Stromal cell of bone marrow (primary cell): ENCODE measurements at places on chromosomes 12 and 14.

GRCh38 chr12:96500693-96501092 is 11.3 kb downstream of the CFAP54 start:
- no peak for DNase-seq

DNA sequence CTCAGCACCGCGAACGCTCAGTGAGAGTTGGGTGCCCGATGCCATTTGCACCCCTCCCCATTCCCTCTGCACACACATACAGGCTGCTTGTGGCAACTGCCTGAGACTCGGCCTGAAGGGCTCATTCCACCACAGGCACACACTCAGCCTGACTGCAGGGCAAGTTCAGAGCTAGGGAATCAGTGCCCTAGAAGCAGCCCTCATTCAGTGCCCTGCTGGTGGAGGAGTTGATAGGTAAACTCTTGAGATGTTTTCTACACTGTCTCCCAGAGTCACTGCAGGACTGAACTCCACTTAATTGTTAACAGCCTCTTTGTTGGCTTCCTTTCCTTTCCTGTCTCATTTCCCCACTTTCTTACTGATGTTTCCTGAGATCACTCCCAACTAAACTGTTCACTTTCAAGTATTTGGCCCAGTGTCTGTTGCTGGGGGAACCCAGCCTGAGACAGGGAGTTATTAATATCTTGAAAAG is 16.9 kb downstream of the PPP1R36 start:
- DNase-seq: peak; percentile 26

GRCh38 chr14:37900561-37900960 is 305.1 kb downstream of the TTC6 start:
- DNase-seq: no peak

GRCh38 chr14:26444822-26445221 is 153.0 kb downstream of the NOVA1 start:
- DNase-seq: no peak

GRCh38 chr12:131046813-131047788 is 93.4 kb downstream of the ADGRD1 start:
- DNase-seq: no peak

DNA sequence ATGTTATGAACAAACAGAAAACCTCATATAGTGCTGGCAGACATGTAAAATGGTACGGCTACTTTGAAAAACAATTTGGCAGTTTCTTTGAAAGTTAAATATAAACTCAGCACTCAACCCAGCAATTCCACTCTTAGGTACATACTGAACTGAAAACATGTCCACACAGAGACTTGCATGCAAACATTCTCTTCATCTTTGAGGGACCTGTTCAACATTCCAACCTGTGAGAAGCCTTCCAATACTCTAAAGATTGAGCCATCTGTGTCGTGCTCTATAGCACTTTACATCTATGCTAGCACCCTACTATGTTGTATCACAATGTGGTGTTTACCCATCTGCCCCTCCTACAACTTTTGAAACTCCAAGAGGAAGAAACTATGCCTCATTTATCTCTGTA is 79.3 kb downstream of the DNAI7 start:
- no peak for DNase-seq

GRCh38 chr14:79451601-79452000 is 759.7 kb downstream of the DIO2 start:
- no peak for DNase-seq

DNA sequence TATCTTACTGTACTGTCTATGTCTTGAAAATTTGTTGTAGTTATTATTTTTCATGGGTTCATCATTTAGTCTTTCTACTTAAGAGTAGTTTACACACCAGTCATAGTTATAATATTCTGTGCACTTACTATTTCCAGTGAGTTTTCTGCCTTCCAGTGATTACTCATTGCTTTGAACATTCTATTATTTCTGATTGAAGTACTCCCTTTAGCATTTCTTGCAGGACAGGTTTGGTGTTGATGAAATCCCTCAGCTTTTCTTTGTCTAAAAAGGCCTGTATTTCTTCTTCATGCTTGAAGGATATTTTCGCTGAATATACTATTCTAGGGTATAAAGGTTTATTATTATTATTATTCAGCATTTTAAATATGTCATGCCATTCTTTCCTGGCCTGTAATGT is 66.8 kb downstream of the TSPAN8 start:
- no peak for DNase-seq

DNA sequence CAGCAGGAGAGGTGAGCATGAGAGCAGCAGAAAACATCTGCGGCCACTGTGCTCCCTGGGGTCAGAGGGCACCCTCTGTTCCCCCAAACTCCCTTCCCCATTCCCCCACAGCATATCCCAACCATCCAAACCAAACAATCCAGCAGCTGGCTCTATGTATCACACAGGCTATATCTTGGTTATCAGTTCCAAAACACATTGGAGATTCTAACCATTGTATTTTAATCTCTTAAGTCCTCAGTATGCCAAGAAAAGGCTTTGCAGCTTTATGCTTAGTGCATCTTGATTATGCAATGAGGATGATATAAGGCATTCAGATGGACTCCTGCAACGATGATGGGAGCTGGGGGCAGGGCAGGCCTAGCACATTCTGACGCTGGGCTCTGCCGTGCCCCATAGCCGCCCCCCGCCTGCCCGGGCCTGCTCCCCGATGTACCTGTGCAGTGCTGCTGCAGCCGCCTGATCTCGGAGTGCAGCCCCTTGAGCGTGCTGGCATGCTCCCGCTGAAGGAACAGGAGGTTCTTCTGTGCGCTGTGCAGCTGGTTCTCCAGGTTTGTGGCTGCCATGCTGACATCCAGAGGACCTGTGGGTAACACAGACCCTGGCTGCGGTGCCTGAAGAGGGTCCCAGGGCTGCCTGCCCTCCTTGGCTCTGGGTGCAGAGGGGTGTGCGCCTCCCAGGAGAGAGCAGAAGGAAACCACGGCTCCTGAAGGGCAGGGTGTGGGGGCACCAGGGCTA is 29.6 kb downstream of the CCDC92 start:
- peak; percentile 12 for DNase-seq
